ENCODE measurements at places on chromosomes 2 and 18.
A peak's percentile ranks its signal among the peaks of the same experiment; 100 is the strongest.

DNA sequence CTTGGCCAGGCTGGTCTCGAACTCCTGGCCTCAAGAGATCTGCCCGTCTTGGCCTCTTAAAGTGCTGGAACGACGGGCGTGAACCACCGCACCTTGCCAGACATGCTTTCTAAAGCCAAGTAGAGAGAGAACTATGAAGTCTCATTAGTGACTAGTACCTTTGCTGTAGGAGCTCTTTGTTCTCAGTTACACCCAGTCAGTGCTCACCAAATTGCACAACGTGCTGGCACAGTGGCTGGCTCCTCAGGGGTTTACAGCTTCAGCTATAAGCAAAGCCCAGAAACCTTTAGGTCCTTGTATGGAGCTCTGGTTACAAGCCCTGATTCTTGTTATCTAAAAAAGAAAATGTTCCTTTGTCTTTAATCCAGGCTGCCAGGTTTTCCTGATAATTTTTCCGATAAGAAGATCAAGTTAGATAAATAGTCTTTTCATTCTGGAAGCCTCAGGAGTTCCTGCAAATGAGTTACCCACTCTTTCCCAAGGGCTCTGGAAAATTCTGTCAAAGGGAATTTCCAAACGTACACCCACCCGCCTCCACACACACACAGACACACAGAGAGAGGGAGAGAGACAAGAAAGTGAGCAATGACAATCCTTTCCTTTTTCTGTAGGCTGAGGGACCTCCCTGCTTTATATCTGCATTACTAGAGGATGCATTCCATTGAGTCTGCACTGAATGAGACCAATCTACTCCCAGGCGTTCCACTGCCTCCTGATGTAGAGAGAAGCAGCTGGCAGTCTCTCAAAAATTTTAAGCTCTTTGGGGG, 100.2 kb upstream of the CSRNP3 start:
- no peak for DNase-seq

DNA sequence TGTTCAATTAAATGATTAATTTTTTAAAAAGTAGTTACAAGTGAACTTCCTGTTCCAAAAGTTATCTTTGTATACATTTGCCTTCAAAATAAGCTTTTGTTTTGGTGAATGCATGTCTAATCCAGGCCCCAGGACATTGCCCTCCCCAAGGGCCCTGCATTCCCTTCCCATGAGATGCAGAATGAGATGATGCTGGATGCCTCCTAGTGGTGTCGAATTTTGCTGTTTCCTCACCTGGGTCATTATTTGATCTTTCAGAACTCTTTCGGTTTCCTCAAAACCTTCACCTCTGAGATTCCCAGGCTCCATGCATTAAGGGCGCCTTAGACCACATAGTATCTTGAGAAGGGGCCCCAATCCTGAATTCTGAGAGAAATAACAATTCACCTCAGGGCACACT, 728.8 kb downstream of the CNTNAP5 start:
- DNase-seq = no peak

GRCh38 chr2:43155851-43156411, 70.5 kb downstream of the ZFP36L2 start:
- no peak for DNase-seq

GRCh38 chr2:175744000-175744399, 258.1 kb downstream of the LNPK start:
- DNase-seq = no peak

DNA sequence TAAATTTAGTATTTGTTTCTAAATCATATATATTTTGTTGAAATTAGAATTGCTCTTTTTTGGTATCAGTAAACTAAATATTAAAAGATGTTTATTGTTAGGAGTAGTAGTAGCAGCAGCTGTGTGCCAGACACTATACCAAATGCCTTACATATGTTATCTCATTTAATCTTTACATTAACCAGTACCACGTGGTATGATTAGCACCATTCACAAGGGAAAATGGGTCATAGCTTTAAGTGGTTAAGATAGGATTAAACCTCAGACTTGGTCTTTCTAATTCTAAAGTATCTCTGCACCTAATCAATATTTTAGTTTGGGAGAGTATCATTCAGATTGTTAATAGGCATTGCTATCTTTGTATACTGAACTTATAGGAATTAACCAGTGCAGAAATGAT, 29.0 kb downstream of the PSMD14 start:
- no peak for DNase-seq

GRCh38 chr2:133400411-133400810, 167.9 kb downstream of the NCKAP5 start:
- DNase-seq = no peak

GRCh38 chr2:229085439-229085838, 185.6 kb downstream of the PID1 start:
- no peak for DNase-seq

GRCh38 chr2:205170399-205170798, 511.9 kb upstream of the NRP2 start:
- no peak for DNase-seq

DNA sequence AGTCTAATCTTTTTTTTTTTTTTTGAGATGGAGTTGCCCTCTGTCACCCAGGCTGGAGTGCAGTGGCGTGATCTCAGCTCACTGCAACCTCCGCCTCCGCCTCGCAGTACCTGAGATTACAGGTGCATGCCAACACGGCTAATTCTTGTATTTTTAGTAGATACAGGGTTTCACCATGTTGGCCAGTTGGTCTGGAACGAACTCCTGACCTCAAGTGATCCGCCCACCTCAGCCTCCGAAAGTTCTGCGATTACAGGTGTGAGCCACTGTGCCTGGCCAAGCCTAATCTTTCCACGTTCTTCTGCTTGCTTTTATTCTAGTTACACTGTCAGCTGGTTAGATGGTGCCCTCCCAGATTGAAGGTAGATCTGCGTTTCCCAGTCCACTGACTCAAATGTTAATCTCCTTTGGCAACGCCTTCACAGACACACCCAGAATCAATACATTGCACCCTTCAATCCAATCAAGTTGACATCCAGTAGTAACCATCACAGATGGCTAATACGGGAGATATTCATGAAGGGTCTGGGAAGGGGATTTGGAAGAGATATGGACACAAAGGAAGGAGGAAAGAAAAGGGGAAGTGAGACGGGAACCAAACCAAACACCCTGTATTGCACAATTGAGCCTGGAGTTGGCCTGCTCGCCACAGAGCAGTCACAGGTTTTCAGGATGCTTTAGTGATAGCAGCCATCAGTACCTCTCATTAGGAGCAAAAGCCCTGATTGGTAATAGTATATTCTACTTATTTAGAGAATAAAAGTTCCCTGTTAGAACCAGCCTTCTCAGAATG, 229.8 kb downstream of the PIK3C3 start:
- DNase-seq = no peak

GRCh38 chr2:201559067-201559710, 84.1 kb downstream of the TMEM237 start:
- DNase-seq = no peak

DNA sequence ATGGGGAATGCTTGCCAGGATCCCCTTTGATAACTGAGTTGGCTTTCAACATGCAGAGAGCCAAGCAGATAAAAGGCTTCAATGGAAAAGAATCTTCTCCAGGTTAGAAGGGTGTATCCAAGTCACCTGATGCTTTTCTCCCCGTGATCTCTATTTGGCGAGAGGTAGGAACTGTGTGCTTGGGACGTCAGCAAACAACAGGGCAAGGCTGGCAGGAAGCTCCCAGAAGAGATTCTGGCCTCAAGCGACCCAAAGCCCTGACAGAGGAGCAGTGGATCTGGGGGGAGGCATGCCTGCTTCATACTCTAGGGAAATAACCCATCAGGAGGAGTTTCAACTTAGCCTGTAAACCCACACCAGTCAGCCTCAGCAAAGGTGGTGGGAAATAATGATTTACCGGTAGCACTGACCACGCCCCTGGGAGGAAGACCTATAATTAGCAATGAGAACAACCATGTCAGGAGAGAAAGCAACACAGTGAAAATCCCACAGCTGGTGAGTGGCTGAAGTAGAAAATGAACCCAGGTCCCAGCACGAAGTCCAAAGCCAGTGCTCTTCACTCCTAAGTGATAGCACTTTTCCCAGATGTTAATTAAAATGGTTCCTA, 76.3 kb upstream of the SEC11C start:
- no peak for DNase-seq

DNA sequence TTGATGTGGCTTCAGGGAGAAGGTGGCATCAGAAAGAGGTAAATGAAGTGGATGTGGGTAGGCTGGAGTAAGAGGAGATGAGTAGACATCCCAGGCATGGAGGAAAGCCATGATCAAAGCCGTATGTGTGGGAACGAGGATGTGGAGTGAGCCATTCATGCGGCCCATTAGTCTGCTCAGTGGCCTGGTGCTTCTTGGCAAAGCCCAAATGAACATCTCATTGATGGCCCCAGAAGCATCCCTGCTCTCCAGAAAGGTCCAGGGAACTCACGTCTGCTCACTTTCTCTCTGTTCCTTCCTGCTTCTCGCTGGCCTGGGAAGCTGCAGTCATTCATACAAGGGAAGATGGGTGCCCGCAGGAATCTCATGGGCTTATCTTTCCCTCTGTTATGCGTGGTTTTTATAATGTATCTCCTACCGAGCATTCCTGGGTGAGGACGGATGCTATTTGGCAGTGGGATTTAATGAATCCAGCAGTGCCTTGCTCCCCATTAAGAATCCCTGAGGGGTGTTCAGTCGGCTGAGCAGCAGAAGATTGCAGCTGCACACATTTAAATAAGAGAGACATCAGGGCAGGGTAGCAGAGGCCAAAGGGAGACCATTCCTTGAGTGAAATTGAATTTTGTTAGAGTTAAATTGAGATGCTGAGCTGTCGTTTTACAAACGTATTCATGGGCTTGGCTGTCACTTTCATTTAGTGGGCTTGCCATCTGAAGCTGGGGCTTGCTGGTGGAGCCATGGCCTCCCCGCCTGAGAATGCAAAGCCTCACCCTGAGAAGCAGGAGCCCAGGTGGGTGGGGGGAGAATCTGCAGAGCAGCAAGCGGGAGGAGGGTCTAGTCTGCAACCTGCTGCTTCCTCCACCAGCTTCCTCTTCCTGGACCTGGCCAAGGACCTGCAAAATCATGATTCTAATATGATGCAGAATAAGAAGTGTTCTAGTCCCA, 64.5 kb downstream of the LYPD1 start:
- no peak for DNase-seq

DNA sequence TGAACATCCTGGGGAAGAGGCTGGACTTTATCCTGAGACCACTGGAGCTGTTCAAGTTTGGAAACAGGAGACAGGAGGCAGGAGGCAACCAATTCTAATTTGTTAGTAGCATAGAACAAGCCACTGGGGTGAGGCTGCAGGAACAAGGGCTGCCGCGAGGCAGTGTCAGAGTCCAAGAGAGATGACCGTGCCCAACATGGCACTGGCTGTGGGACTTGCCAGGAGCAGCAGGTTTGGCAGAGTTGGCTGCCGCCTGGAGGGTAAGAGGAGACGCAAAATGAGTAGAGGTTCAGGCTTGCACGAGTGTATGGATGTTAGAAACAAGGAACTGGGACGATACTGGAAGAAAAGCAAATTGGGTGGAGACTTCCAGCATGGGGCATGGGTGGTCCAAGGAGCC, 168.5 kb downstream of the TPGS2 start:
- DNase-seq = no peak

GRCh38 chr2:78416625-78417300, 608.7 kb upstream of the REG3G start:
- no peak for DNase-seq

DNA sequence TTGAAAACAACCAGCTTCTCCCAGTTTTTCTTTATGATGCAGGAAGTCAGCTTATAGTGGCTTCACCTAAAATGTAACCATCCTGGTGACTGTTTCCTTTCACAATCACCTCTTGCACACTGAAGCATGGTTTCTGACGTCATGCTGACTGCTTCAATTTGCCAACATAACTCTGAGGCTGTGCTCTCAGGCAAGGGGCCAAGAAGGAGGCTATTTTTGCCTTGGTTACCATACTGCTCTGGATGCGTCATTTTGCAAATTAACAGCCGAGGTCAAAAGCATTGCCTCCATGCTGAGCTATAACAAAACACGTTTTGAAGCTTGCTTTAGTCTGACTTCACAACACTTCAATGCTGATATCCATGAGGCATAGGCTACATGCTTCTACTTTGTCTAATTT, 397.8 kb downstream of the METTL4 start:
- peak; percentile 29 for DNase-seq

- DNase-seq = no peak
Observed at GRCh38 chr2:213104092-213104902, 47.1 kb downstream of the IKZF2 start.

GRCh38 chr2:43464590-43464989, 131.2 kb downstream of the THADA start:
- DNase-seq = no peak

DNA sequence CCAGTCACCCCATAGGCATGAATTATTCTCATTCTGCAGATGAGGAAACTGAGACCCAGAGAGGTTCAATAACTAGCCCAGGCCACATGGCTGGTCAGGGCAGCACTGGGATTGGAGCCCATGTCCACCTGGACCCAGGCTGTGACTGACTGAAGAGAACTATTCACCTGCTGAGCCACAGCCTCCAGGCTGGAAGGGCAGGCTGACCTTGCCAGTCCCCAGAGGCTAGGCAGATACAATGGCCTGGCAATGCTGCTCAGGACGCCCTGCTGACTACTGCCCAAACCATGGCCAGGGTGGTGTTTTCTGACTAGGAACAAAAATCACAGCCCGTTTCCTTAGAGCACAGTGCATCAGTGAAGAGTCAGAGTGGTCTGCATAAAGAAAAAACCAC, 36.8 kb downstream of the HS6ST1 start:
- no peak for DNase-seq

- no peak for DNase-seq
Observed at GRCh38 chr18:38307914-38308313, 742.3 kb upstream of the CELF4 start.

DNA sequence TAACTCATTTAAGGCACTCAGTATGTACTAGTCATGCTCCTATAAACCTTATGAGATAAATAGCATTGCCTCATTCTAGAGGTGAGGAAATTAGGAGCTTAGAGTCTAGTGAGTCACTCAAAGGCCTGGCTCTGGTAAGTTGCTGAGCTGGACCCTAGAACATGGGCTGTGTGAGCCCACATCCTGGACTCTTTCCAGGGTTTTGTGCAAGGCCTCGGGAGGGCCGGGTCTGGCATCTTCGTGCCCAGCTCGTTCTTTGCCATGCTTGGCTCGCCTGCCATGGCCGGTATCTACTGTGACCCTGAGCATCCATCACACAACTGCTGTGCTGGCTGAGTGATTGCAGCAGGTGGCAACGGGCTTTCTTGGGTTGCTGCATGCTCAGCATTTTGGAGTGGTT, 168.0 kb downstream of the LPIN1 start:
- no peak for DNase-seq

- no peak for DNase-seq
Observed at GRCh38 chr18:23730857-23731256, 41.6 kb downstream of the LAMA3 start.

DNA sequence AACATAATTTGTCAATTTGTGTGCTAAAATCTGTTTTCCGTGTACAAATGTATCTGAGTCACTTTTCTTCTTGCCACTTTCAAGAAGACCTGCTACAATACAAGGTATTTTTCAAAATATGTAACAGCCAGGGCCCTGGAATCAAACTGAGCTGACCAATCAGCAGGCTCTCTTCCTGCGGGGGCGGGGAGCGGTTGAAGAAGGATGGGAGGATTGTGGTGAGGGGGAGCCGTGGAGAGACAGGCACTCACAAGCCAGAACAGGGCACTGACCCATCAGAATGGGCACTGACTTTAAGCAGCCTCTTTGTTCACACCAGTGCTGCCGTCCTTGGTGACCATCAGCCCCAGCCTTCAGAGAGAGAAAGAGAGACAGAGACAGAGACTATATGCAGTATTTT, 40.6 kb upstream of the CCNYL1 start:
- DNase-seq = no peak

All from urothelium cell line (cell line).